ENCODE measurements at places on chromosomes 2 and 18.

DNA sequence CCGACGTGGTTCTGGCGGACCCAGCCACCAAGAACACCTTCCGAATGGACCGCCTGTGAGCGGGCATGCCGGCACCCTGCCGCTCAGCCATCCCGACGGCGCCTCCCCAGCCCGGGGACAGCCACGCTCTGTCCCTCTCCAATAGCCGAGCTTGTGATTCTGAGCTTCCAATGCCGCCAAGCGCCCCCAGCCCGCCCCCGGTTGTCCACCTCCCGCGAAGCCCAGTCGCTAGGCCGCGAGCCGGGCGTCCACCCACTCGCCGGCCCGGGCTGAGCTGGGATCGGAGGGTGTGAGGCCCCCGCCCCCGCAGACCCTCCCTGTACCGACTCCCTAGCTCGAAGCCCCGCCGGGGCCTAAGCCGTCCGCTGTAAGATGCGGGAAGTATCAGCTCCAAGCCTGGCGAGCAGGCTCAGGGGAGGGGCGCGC is 1195.1 kb upstream of the CHAC2 start:
- DNase-seq: no peak

GRCh38 chr2:199455210-199455544 is 2.6 kb downstream of the SATB2 start:
- DNase-seq: no peak

DNA sequence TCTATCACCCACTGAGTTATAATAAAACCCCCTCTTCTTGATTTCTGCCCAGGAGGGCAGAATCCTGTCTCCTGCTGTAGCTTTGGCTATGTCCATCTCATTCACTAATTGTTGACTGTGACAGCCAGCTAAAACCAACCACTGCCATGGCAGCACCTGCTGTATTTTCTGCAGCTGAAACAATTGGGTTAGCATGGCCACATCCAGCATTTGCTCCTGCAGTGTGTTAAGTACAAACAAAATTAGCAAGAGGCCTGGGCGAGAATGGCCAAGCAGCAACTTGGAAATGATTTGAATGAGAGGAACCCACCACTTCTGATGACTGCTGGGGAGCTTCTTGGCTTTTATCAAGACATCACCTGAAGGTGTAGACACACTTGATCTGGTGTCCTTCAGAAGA is 89.4 kb upstream of the LRRTM1 start:
- no peak for DNase-seq

- no peak for DNase-seq
Measured at GRCh38 chr2:45394842-45395241, 216.2 kb downstream of the SRBD1 start.

DNA sequence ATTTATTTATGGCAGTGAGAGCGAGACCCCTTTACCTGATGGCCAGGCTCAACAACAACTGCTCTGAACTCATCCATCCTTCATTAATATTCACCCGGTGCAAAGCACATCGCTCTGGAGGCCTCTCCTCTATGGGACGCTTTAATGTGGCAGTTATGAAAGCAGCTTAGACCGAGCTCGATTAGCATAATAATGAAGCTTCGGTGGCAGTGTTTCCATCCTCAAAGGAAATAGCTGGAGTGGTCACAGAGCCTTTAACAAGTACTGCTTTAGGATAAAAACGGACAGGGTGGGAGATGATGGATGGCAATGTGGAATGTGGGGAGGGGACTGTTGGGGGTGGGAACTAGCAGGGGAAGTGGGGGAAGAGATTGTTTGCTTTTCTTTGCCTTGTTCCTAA is 243.9 kb downstream of the SLC4A3 start:
- no peak for DNase-seq

DNA sequence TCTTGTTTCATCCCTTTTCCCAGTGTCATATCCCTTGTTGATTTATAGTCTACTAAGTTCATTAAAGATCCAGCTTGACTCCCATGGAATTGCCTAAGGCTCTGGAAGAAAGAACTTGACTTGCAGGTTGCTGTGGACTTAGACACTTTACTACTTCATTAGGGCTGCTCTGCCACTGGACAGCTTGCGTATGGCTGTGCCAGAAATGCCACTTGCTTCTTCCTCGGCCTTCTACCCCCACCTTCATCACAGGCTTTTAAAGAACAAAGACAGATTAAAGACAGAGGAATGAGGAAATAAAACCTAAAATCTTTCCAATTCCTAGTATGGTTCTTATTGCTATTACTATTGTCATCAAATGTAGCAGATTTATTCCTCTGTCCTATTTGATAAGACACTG is 591.7 kb downstream of the BCL11A start:
- no peak for DNase-seq

GRCh38 chr2:55063713-55064323 is 13.6 kb upstream of the RTN4 start:
- DNase-seq: no peak

GRCh38 chr2:225025917-225026571 is 16.2 kb downstream of the DOCK10 start:
- DNase-seq: no peak

DNA sequence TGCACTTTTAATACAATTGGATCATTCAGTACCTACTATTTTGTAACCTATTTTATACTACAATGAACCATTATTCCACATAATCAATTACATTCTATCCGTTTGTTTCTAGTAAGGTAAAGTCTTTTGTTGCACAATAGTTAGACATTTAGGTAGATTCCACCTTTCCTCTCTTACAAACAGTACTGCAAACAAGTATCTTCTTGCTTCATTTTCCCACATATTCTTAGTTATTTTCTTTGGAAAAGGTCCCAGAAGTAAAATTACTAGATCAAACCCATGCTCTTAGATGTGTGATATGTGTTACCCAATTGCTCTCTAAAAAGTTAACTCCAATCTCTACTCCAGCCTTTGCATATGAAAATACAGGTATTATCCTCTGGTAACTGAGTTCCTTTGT is 49.6 kb downstream of the SPIRE1 start:
- DNase-seq: no peak

DNA sequence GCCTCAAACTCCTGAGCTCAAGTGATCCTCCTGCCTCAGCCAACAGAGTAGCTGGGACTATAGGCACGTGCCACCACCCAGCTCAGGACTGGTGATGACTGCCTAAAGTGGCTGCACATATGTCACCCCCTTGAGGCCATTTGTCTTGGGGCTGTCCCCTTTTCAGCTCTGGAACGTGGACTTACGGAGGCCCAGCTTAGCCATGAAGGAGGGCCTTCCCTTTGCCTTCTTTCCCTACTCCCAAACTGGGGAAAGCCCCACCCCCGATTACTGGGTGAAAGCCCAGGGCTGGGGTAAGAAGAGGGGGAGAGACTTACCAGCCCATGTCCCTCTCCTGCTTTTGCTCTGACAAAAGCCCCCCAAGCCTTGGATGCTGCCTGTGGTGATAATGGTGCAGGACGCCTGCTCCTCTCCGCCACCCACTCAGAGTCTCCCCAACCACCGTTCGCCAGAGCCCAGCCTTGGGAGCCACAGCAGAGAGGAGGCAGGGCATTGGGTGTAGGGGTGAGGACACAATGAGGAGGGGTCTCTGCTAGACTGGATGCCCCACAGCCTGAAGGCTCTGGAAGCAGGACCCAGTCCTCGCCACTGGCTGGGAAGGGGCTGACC is 2.5 kb upstream of the DUSP2 start:
- no peak for DNase-seq

DNA sequence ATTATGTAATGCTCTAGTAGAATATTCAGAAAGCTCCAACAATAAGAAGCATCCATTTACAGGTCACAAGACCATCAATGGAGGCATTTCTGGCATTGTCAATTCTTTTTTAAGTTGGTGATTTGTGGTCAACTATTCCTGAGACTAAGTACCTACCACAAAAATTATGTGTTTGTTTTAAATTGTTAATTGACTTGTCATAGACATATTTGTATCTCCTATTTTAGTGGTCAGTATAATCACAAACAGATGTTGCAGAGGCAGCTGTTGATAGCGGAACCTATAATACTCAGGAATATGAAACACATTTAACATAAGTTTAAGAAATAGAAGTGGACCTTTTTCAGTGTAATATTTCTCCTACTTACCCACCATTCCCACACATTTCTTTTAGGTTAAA is 430.1 kb downstream of the CCDC85A start:
- no peak for DNase-seq

DNA sequence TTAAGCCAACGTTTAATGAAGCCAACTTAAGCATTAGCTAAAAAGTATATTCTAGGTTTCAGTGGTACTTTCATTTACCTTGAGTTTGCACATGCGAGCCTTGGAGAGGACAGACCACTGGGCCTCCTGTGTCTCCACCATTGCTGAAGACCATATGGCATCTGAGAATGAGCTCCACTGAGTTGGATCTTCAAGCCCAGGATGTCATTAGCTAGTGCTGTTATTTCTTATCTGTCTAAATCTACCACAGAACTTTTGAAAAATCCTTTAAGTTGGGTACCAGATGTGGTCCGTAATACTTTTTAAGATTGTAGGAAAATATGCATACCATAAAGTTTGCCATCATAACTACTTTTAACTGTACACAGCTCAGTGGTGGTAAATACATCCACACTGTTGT is 161.8 kb downstream of the NCK2 start:
- no peak for DNase-seq

GRCh38 chr2:223580951-223581350 is 21.2 kb downstream of the SCG2 start:
- DNase-seq: peak; percentile 61

- peak; percentile 59 for DNase-seq
Measured at GRCh38 chr2:25528173-25528572, 145.2 kb downstream of the DTNB start.

GRCh38 chr2:200253639-200254038 is 52.9 kb upstream of the SPATS2L start:
- no peak for DNase-seq

DNA sequence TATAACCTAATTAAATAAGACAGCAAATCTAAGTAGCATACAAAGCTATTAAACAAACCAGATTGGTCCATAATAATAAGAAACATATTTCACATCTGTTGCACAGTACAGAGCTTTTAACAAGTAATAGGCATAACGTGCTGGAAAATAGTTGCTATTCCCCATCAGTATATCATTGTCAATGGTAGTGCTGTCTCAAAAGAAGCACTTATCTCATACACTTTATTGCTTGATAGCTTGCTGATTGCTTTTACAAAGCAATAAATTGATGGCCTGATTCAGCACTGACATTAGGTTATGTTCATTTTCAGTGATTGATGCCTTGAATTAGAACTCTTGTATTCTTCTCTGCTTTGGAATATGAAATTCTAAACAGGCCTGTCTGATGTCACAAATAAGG is 641.7 kb downstream of the CBLN2 start:
- no peak for DNase-seq

All from ACHN (cell line).